ENCODE measurements at places on chromosomes 16 and 17.

DNA sequence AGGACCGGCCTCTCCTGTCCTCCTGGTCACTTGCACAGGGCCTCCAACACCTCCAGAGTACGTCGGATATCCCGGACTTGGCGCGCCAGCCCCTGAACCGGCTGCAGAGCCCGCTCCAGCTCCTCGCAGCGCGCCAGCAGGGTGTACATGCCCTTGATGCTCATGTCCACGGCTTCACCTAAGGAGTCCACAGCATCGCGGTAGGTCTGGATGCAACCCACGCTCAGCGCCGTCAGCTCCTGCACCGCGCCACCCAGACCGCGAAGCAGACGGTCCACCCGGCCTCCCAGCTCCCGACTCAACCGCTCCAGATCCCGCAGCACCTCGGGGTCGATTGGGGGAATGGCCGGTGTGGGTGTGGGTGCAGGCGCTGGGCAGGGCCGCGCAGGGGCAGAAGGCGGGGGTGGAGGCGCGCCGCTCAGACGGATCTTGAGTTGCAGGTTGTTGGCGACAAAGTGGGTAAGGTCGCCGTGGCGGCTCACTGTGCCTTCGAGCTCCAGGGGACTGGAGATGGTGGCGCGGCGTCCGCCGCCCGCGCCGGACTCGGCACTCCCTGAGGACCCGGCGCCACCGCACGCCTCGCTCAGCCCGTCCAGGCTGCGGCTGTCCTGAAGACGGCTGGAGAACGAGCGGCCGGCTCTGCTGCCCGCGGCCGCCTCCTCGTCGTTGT lies 804 bp downstream of the BORCS6 start:
- no peak for DNase-seq

DNA sequence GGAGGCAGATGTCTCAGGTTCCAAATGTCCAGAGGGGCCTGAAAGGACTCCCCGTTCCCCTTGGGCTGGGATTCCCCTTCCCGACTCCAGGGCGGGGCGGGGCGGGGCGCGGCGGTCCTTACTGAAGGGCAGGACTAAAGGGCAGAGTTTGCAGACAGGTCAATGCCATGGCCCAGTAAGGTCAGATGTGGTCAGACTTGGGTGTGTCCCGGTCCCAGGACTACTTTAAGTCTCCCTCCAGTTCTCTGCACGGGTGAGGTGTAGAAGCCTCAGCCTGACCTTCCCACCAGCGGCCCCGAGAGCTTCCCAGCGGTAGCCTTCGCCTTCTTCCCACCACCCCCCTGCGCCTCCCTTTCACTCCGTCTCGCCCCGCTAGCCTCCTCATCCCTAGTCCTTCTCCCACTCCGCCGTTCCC lies 532 bp downstream of the KDM6B start:
- no peak for DNase-seq

GRCh38 chr17:57617218-57617617 lies 127.9 kb downstream of the CCDC182 start:
- DNase-seq = no peak

- no peak for DNase-seq
Measured at GRCh38 chr17:4858068-4858881, 25.1 kb downstream of the MINK1 start.

DNA sequence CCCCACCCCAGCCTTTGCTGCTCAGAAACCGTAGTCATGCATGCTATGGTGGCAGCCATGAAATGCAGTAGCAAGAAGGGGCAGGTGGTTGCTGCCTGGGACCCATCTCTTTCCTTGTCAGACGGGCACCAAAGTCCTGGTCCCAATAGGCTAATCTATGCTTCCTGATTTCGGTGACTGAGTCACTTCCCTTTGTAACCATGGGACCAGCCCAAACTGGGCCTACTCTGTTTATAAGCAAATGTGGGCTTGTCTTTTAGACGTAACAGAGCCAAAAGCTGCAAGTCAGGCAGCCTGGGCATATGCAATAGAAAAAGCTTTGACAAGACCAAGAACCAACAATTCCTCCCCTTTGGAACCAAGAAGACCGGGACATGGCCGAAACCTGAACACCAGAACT lies 99.1 kb upstream of the RBBP6 start:
- DNase-seq = no peak

DNA sequence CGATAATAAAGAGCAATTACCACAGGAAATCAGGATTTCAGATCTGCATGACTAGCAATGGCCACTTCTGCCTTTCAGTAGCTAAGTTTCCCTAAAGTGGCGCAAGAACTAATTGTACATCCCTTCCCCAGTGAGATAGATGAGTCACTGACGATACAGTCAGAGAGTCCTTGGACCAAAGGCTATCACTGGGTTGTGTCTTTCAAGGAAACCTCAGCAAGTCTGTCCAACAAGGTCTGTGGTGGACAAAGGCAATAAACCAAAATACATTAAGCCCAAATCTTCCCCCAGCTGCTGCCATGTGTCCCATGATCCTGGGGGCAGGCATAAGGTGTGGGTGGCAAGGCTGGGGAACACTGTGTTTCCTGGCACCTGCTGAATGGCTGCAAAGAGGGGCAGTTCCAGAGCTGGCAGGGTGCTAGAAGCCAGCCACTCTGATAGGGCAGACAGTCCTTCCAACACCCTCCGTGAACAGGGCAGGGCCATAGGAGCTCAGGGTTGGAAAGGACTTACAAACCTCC lies 20.5 kb upstream of the MTMR4 start:
- no peak for DNase-seq

- DNase-seq = no peak
Measured at GRCh38 chr17:44024271-44024663, 9.5 kb upstream of the TMEM101 start.

DNA sequence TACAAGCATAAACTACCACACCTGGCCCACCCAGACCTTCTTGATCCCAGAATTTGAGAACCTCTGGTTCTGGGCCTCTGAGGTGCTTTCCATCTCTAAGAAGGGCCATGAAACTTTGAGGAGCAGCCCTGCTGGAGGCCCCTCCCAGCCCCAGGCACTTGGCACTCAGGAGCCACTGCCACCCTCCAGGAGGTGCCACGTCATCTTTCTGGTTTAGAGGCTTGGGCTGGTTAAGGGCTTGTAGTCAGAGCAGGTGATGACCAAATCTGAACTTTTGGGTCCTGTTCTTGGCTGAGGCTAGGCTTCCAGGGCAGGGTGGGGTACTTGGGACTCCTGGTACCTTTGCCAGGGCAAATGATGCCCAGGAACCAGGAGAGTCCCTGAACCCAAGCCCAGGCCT lies 13.8 kb upstream of the DLX4 start:
- DNase-seq = no peak

GRCh38 chr17:73186283-73187050 lies 6.4 kb upstream of the COG1 start:
- DNase-seq = no peak

DNA sequence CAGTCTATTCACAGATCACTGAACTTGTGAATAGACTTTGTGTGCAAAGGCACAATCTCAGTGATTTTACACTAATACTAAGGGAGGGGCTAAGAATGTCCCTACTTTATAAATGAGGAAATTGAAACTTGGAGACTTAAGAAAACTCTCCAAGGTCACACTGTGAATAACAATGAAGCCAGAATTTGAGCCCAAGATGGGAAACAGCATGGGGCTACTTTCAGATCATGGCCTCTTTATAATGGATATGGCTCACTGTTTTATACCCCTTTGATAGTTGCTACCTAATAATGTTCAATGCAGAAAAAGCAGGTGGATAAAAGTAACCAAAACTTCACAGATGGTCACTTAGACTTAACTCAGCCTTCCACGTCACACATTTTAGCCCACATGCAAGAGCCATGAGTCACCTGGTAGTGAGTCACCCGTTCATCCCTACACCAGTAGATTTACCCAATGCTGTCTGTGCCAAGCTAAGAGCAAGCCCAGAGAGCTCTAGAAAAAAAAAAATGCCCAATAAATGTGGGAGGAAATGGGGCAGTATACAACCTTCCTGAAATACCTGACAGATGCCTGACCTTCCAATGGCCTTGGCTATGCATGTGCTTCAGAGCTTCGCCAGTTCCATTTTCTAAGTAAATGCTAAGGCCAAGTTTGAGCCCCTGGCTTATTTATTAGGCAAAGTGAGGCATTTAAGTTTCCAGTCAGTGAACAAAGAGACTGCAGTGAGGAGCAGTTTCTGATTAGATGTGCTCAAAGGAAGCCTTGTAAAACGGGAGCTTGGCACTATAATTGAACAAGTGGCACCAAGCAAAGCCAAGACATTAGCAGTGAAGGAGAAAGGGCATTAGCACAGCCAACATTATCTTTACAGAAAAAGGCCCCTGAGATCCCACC lies 219.7 kb downstream of the TMEM114 start:
- DNase-seq = no peak

Data from activated T-helper 1 cell treated with Interleukin-2 at 50 U/mL for 16 hours (primary cell).